Dorsolateral prefrontal cortex (tissue), 122 donors: ENCODE measurements at places on chromosomes 7 and 10. TPM values are rescaled to one million over a fixed set of nuclear protein-coding genes. Genes with fewer than 3 reads are reported as not detected.
A peak's percentile ranks its signal among the peaks of the same experiment; 100 is the strongest.

- no peak for DNase-seq
Observed at GRCh38 chr10:132411561-132412253, 14.7 kb downstream of the PWWP2B start.

GRCh38 chr10:79059859-79060379 lies 8.8 kb upstream of the ZMIZ1 start:
- peak; percentile 74 for DNase-seq

DNA sequence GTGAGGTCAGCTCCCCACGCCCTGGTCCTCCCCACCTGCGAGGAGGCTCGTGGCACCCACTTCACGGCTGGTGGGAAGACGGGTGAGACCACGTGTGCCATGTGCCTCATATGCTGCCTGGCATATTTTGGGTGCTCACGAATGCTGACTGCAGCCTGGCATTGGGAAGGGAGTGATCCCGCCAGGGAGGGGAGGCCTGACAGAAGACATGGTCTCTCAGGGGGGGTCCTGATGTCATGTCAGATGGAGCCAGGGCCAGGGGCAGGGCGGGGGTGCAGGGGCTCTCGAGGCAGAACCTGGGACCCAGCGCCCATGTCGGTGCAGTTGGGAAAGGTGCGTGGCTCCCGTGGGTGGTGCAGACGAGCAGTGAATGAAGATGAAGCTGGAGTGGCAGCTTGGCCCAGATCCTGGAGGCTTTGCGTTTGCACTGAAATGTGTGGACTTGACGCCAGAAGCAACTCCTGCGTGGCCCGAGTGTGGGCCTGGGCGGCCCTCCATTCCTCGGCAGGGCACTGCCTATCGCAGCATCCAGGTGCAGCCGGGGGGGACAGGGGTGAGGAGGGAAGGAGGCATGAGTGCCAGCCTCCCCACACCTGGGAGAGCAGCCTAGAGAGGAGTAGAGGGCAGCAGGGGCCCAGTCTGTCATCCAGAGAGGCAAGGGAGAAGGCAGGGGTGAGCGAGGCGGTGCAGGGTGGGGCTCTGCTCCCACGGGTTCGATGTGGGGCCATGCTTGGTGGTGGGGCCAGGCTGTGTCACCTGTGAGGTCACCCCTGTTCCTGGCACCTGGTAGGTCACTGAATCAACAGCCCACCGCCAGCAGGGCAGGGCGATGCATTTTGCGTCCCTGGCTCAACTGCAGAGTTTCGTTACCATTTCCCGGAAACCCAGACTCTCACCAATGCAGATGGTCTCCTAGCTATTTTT lies 385.6 kb downstream of the DNAJB6 start:
- no peak for DNase-seq

DNA sequence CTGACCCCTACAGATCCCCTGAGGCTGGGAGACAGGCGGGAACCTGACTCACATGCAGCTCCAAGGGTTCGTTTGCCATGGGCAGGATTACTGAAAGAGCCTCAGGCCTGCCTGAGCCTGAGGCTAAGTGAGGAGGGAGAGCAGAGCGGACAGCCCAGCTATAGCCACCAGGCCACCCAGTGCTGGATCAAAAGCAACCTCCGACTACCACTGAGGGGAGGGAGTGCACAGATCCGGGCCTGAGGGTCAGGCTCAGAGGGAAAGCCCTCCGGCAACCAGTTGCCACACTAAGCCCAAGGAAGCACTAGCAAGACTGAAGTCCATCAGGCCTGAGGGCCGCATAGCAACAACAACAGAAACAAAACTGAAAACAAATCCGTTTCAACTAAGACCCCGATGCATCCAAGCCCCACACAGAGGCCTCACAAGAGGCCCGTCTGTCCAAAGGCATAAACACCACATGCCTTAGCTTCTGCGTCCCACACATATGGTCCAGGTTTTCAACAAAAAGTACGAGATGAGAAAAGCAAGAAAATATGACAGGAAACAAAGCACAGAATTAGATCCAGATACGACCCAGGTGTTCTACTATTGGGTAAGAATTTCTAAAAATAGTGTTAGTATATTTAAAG lies 92.5 kb upstream of the VIPR2 start:
- DNase-seq = no peak

DNA sequence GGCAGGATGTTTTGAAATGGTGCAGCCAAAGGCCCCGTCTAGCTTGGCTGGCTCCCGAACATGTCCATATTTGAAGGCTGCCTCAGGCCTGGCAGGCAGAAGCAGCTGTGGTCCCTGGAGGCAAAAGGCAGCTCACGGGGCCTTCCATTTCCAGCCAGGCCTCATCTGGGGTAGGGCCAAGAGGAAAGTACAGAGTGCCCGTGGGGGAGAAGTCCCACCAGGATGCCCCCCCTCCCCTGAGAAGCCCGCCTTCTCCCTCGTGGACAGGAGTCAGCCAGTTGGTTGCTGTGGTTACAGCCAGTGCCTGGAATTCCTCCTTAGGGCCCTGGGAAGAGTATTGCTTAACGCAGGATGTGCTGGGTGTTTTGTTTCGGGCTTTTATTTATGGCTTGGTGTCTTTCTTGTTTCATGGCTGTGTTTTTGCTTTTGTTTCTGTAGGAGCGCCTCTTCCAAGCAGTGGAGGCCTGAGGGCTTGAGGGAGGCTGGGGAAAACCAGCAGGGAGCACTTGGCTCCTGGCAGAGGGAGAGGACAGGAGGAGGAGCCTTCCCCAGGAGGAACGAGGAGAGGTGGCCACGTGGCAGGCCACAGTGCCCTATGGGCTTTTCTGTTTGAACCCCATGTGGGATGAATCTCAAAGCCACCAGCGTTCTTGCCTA lies 45.4 kb downstream of the CHST3 start:
- no peak for DNase-seq

DNA sequence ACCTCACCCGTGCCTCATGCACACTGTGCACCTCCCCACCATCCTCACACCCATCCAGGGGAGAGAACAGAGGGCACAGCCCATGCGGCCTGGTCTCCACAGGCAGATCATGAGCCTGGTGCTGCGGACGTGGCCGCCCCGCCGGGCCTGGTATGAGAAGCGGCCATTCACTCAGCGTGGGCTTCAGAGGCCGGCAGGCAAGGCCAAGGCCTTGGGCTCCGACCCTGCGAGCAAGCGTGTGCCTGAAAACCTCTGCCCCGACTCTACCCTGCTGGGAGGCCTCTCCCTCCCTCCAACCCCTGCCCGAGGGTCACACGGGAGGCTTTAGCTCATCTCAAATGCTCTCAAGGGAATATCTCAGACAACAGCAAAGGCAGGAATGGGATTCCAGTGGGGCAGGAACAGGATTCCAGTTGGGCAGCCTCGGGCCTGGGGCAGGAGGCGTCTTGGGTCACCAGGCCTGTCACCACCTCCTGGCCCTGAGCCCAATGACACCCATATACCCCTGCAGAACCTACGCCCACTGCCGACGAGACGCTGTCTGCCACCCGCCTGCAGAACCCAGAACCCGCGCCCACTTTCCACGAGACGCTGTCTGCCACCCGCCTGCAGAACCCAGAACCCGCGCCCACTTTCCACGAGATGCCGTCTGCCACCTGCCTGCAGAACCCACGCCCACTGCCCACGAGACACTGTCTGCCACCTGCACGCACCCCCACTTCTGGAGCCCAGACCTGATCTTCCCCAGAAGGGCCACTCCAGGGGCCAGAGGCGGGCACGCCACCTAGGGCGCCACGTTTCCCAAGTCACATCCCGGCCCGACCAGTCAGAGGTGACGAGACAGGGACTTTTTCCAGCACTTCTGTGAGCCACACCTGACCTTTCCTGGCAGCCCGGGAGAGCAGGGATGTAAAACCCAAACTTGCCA lies 38.9 kb downstream of the ADAP1 start:
- DNase-seq = no peak

GRCh38 chr10:14926722-14927416 lies 27.0 kb downstream of the DCLRE1C start:
- no peak for DNase-seq

The NEURL1 gene
- 76.2 TPM for total RNA-seq

DNA sequence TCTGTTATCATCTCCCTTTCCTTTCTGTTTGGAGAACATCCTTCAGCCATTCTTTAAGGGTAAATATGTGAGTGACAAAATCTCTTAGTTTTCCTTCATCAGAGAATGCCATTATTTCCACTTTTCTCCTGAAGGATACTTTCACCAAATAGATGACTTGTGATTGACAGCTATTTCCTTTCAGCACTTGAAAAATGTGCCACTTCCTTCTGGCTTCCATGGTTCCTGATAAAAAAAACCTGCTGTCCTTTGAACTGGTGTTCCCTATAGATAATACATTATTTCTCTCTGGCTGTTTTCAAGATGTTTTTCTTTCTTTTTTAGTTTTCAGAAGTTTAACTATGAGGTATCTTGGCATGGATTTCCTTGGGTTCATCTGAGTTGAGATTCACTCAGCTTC lies 79.7 kb downstream of the TBXAS1 start:
- no peak for DNase-seq

The KCNH2 gene
- total RNA-seq = 24.7 TPM

The ENKUR gene
- 4.6 TPM for total RNA-seq

- no peak for DNase-seq
Observed at GRCh38 chr10:30509508-30509907, 75.5 kb downstream of the MAP3K8 start.

- no peak for DNase-seq
Observed at GRCh38 chr10:26479766-26480492, 41.8 kb downstream of the APBB1IP start.

The SNCG gene
- total RNA-seq = 290 TPM

GRCh38 chr7:65475734-65476319 lies 102.2 kb downstream of the ZNF92 start:
- no peak for DNase-seq

GRCh38 chr7:128160296-128160695 lies 80.8 kb upstream of the LEP start:
- no peak for DNase-seq

The MSS51 gene
- total RNA-seq = 8.1 TPM

- DNase-seq = no peak
Observed at GRCh38 chr7:151775547-151776443, 101.1 kb downstream of the PRKAG2 start.

The ST8SIA6 gene
- 1.4 TPM for total RNA-seq

DNA sequence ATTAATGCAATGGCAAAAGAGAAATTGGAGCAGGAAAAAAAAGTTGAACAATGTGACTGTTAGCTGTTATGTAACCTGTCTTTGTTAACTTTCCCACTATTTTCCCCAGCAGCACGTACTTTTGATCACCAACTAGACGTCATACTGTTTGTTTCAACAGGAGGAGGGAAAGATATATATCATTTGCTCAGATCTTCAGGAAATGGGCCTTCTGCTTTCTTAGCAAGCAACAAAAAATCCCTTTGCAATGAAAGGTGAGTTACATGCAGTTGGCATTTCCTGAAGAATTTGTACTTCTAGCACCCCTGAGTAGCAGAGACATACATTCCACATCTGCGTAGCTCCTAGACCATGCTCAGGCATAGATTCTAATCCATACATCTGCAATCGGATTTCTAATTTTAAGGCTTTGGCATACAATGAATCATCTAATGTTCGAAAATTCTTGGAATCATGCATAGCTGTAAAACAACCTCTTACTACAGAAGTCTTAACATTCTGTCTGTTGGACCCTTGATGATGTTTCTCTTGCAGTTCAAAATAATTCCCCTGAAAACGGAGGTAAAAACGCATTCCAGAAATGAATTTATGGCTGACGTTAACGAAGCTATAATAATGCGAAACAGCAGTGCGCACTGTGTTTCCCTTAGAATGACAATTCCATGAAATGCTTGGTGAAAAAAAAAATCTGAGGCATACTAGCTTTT lies 286.9 kb upstream of the MGMT start:
- no peak for DNase-seq

The SPDYE16 gene
- total RNA-seq = 1.6 TPM

DNA sequence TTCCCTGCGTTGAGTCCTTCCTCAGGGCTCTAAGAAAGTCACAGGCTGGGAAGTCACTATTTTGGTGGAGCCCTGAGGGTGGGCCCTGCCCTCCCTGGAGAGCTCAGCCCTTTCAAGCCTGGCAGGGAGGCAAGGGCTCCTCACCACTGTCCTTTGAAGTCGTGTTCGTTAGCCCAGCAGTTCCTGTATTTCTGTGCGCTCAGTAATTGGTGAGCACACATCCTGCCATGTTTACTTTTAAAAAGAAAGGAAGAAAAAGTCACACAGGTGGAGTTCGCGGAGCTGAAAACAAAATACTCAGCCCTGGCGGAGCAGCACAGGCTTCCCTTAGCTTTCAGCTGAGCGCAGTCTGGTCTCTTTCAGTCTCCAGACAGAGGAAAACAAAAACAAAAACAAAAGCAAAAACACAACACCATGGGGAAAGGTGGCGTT lies 37.1 kb downstream of the PRKCQ start:
- no peak for DNase-seq

GRCh38 chr10:80356563-80356988 lies at the start of the genes DYDC1 and DYDC2:
TSS of gene DYDC1 (minus strand) at chr10:80356755. CDS start at chr10:80352601, 4,154 bp downstream.
TSS of gene DYDC2 (plus strand) at chr10:80356781. CDS start at chr10:80362444, 5,663 bp downstream.
- DNase-seq = no peak

The GJC3 gene
- not detected for total RNA-seq

DNA sequence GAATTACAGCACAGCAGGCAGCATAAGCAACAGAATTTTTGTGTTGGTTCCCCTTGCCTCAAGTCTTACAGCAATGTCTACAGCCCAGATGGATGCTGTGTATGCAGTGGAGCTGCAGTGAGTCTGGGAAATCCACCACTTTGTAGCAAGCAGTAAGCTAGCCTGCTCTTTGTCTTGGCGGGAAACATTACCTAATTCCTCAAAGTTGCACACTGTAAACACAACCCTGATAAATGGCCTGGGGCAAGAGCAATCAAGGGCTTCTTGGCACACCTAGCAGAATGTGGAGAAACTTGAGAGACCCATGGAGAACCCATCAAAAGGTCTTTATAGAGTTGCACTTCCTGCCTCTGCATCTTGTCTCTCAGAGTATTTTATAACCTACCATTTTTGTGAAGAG lies 102.0 kb upstream of the FOXP2 start:
- DNase-seq = no peak

- no peak for DNase-seq
Observed at GRCh38 chr7:96655956-96656355, 53.7 kb downstream of the SEM1 start.

The UNCX gene
- not detected for total RNA-seq

The TMEM184A gene
- total RNA-seq = 0.11 TPM

DNA sequence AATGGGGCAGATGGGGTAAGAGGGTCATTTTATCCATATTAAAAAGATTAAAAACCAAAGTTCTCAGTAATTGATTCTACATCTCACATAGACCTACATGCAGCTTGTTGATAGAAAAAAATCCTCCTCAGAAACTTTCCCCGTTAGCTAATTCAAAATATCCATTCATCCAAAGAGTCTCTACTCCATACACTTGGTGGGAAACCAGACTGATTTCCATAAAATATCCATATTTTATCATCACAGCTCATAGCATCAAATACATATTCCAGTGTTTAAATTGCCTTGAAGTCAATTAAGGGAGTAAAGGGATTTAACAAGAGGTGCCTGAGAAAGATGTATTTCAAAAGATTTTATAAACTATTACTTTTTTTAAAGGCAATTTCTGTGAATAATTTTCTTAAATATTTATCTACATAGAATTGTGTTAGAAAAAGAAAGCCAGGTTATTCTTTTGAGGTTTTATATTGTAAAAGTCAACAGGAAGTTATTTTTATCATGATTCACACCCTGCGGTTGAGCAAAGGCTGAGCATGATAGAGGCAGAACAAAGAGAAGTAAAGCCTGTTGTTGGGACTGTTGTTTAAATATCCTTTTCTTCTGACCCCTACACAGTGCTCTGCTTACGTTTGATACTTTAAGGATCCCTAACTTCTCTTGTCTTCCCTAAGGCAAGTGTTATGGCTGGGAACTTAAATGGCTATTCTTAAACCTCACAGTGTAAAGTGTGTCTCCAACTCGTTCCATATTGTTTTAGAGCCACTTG lies 266.7 kb downstream of the PRKG1 start:
- no peak for DNase-seq

- peak; percentile 70 for DNase-seq
Observed at GRCh38 chr7:100604028-100604975, 2.1 kb downstream of the PCOLCE start.

The NEBL gene
- 131 TPM for total RNA-seq

The GRM3 gene
- 123 TPM for total RNA-seq
